Calu3 (cell line): ENCODE measurements at places on chromosomes 3 and 15. TPM values are rescaled to one million over a fixed set of nuclear protein-coding genes. Genes with fewer than 3 reads are reported as not detected.
A peak's percentile ranks its signal among the peaks of the same experiment; 100 is the strongest.

DNA sequence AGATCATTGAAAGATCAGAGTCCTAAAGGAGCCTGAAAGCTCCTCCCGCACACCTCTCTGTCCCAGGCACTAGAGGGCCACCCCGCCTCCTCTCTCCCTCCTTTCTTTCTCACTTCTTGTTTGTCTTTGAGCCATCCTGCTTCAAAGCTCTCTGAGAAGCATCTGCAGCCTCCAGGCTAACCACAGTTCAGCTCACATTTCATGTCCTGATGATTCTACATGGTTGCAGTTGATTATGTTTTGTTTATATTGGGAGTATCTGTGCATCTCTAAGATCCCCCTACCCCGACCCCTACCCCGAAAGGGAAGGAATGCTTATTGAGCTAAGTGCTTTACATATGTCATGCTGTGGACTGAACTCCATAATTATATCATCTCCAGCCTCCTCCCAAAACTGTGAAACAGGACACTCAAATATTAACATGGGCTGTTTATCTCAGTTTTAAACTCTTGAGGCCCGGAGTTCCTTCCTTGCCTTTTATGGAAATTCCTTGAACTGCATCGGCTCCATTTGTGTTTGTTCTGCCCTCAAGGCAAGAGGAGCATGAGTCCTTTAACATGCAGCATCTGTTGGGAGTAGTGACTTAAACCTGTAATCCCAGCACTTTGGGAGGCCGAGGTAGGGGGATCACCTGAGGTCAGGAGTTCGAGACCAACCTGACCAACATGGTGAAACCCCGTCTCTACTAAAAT is 30.9 kb downstream of the MGLL start:
- peak; percentile 75 for DNase-seq

DNA sequence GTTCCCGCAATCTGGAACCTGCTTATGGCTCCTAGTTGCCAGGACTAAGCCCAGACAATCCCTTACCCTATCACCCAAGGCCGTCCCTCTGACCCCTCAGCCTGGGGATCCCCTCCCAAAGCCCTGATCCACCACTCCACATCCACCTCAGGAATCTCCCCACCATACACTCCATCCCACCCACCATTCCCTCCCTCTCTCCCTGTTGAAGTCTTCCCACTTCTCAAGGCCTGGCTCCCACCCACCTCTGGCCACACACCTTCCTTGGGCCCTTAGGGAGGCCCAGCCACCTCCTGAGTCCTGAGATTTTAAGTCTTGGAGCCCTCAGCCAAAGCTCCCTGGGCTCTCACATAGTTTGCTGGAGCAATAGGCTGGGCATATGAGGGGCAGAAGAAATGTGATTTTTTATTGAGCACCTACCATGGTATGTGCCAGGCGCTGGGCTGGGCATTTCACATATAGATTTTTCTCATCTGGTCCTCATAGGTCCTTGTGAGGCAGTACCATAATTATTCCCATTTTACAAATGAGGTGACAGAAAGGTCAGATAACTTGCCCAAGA is 48.1 kb downstream of the HCN4 start:
- no peak for DNase-seq

DNA sequence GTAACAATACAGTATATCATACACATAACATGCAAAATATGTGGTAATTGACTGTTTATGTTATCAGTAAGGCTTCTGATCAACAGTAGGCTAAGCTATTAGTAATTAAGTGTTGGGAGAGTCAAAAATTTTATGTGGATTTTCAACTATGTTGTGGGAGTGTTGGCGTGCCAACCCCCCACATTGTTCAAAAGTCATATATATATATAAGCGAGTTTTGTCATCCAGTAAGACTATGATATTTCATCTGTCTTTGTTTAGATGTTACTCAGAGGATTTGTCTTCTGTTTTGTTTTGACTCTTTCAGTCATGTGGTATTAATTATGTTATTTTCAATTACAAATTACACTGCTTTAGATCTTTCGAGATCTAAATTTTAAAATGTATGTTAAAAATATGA is 51.0 kb upstream of the RAP2B start:
- DNase-seq: no peak

DNA sequence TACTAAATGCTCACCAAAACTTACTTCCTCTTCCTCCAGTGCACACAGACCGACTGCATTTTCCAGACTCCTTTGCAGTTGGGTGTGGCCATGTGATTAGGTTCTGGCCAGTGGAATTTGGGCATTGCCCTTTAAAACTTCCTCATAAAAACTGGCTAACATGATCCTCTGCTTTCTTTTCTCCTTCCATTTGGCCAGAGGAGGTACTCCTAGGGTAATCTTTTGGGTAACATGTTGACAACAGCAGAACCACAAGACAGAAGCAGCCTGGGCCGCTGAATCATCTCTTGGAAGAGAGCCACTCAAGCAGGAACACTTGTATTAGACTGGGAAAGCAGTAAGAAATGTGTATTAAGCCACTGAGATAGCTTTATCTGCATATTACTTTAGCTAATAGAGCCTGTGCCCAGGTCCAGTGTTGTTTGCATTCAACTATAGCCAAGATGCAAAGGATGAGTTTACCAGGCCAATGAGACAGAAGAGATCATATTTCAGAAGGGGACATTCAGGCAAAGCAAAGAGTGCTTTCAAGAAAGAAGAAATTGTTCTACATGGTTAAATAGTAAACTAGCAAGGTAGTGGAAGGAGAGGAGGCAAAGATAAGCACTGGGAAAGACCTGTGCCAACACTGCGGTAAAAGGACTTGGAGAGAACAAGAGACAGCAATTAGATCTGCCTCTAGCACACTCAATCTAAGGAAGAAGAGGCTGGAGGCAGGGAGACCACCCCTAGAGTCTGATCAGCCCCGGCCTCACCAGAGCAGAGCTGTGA is 79.8 kb downstream of the PLCH1 start:
- DNase-seq: peak; percentile 67

GRCh38 chr3:39712413-39713048 is 96.9 kb upstream of the MYRIP start:
- DNase-seq: no peak

DNA sequence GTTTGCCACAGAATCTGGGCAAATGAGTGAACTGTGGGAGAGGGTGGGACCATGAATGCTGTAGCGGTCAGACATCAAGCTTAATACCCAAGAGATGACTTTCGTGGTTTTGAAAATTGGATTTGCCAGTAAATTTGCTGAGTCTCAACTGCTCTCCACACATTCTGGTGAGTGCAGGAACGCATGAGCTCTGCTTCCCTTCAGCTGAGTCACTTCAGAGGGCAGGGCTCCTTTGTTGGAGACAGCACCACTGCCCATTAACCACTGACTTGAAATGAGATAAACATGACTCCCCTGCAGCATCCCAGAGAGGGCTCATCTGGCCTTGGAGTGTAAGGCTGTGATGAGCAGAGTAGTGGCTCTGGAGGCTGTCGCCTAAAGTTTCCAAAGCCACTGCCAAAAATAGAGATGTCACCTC is 22.6 kb downstream of the RARRES1 start:
- no peak for DNase-seq

DNA sequence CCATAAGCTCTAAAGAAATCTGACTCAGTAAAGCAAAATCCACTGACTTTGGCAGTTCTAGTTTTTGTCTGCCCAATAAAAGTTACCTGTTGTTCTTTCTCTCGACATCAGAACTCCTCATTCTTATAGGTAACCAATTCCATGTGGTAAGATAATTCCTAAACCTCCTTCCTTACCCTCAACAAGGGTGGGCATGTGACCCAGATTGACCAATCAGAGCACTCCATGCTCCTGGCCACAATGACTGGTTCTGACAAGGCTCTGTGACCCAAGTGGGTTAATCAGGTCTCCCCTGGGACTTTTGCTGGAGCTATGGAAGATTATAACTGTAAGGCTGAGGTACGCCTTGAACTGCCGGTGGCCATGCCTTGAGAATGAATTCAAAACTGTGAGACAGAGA is 31.7 kb downstream of the LINS1 start:
- DNase-seq: no peak

DNA sequence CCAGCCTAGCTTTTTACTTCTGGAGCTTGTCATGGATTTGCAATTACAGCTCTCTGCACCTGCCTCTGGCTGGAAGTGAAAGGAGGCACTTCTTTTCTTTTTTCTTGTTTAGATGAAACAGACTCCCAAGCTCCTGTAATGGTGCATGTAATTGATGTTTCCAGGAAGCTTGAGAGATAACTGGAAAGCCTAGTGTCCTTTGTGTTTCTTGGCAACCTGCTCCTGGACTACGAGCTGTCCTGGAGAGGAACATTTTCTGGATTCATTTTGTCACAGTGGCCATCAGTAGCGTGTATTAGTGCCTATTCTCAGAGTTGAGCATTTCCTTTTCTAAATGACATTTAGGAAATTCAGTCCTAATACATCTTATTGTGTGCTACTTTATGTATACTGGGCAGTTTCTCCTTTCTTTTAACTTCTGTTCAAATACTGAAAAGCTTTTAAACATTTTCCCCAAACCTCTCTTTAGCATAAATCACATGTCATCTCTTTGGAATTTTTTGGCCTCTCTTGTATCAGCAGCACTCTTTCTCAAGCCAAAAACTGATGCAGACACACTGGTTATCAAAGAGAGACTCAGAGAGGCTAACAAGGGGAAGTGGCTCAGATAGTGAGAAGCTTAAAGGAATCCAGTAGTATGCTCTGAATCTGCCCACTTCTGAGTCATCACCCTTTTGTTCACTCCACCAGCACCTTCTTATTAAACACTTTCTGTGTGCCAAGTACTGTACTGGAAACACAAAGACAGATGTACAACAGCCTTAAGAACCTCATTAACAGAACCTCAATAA is 62.6 kb upstream of the SLC2A2 start:
- DNase-seq: no peak

DNA sequence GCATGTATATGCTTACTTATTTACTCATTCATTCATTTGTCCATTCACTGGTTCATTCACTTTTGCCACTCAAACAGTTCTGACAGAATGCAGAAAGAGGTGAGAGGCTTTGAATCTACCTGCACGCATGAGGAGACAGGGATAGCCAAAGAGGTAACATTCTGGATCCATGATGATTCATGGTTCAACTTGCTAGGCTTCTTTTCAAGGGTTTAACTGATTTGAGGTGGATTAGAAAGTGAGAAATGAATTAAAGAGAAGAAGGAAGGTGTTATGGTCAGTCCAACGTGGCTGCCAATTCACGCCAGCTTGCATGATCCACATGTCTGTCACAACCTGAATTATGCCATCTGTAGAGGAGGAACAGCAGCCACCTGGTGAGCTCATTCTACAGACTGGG is 260.6 kb downstream of the ARRDC4 start:
- no peak for DNase-seq

- peak; percentile 29 for DNase-seq
Observed at GRCh38 chr15:90839187-90840071, 29.0 kb upstream of the FURIN start.

GRCh38 chr3:61323094-61323493 is 71.8 kb upstream of the FHIT start:
- no peak for DNase-seq

GRCh38 chr3:42541079-42541478 is 38.6 kb downstream of the VIPR1 start:
- DNase-seq: no peak

DNA sequence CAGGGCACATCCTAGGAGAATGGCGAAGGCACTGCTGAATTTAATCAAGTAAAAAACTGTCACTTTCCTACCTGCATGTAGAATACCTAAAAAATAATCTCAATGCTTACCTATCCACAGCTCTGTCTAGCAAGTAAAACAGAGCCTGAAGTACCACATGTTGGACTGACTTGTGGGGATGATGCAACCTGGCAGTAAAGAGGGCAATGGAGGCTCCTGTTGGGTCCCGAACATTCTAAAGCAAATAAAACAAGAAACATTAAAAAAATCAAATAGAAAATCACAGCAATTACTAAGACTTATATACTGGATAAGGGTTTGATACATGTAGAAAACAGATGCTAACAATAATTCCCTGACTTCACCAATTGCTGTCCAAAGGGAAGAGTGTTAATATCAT is 56.1 kb downstream of the PTPN9 start:
- no peak for DNase-seq

GRCh38 chr3:150341891-150342290 is 66.2 kb upstream of the TSC22D2 start:
- no peak for DNase-seq

- DNase-seq: no peak
Observed at GRCh38 chr15:25244731-25245585, 193.9 kb downstream of the UBE3A start.

DNA sequence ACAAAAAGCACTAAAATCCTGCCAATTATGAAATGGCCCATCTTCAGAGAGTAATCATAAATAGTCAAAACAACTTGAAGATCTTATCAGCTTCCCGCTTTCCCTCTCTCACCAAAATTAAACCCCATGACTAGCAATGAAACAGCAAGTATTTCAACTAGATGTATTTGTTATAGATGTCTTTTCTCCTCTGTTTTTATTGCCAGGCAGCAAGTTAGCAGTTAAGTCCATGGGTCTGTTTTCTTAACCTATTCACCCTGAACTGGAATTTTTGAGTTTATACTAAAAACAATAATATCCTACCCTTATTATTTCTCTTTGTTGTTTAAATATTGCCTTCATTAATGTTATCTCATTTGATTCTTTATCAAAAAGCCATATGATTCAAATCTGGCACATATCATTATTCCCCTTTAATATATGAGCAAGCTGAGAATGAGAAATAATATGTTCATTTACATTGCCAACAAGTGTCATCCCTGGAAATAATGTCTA is 23.3 kb downstream of the AQP9 start:
- DNase-seq: no peak

GRCh38 chr15:61830536-61831330 is 229.5 kb downstream of the VPS13C start:
- no peak for DNase-seq

GRCh38 chr3:172595664-172596393 is 72.6 kb upstream of the TNFSF10 start:
- peak; percentile 67 for DNase-seq

DNA sequence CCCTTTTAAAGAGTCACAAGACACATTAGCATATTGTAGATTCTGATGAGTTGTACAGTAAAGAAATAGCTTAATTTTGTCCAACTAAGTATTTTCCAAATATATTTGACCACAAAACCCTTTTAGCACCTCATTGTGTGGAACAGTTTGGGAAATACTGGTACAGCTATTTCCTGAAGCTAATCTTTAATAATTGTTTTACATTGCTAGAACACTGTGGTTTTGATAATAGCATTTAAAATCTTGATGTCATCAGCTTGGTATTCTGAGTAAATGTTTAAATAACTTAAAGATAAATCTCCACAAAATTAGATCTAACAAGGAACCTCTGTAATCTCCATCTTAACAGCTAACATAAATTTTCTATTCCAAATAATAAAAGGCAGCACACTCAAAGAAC is 140.0 kb upstream of the MLF1 start:
- no peak for DNase-seq

GRCh38 chr3:197378985-197379718 is 80.7 kb upstream of the DLG1 start:
- no peak for DNase-seq

Gene ADPRH
- total RNA-seq: 1.8 and 2.4 TPM in 2 replicates

Gene PLA2G4F
- 0.87 and 2.0 TPM in 2 replicates for total RNA-seq

Gene EXD1
- not detected in 2 replicates for total RNA-seq

Gene RETNLB
- not detected in 2 replicates for total RNA-seq

Gene RHCG
- total RNA-seq: 0.59 and 1.1 TPM in 2 replicates

Gene TMEM158
- total RNA-seq: 2.2 and 2.5 TPM in 2 replicates
